ENCODE measurements at places on chromosomes 7 and 10. TPM values are rescaled to one million over a fixed set of nuclear protein-coding genes. Genes with fewer than 3 reads are reported as not detected.

DNA sequence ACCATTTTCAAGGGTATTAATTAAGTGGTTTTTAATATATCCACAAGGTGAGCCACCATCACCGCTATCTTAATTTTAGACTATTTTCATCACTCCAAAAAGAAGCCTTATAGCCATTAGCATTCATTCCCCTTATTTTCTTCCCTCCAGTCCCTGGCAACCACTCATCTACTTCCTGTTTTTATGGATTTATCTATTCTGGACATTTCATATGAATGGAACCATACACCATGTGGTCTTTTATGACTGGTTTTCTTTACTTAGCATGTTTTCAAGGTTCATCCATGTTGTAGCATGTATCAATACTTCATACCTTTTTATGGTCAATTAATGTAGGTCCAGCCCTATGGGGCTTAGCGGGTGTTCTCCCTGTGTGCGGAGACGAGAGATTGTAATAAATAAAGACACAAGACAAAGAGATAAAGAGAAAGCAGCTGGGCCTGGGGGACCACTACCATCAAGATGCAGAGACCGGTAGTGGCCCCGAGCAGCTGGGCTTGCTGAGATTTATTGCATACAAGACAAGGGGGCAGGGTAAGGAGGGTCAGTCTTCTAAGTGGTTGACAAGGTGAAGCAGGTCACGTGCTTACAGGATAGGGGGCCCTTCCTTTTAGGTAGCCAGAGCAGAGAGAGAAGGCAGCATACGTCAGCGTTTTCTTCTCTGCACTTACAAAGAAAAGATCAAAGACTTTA is 14.6 kb downstream of the WBP1L start:
- DNase-seq = no peak

DNA sequence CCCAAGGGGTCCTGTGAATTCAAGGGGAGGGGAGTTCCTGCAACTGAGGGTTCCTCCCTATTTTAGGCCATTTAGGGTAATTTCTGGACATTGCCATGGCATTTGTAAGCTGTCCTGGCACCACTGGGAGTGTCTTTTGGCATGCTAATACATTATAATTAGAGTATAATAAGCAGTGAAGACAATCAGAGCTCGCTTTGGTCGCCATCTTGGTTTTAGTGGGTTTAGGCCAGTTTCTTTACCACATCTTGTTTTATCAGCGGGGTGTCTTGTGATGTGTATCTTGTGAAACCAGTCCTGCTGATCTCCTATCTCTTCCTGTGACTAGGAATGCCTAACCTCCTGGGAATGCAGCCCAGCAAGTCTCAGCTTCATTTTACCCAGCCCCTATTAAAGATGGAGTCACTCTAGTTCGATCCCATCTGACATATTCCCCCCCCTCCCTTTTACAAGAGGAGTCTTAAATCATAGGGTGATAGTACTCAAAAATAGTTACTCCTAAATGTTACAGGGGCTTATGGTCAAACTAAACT is 43.2 kb downstream of the SVOPL start:
- no peak for DNase-seq

The BAMBI gene
- total RNA-seq = 38.3 TPM

- no peak for DNase-seq
These were observed 312.0 kb upstream of the FZD1 start for GRCh38 chr7:90951986-90952954.

DNA sequence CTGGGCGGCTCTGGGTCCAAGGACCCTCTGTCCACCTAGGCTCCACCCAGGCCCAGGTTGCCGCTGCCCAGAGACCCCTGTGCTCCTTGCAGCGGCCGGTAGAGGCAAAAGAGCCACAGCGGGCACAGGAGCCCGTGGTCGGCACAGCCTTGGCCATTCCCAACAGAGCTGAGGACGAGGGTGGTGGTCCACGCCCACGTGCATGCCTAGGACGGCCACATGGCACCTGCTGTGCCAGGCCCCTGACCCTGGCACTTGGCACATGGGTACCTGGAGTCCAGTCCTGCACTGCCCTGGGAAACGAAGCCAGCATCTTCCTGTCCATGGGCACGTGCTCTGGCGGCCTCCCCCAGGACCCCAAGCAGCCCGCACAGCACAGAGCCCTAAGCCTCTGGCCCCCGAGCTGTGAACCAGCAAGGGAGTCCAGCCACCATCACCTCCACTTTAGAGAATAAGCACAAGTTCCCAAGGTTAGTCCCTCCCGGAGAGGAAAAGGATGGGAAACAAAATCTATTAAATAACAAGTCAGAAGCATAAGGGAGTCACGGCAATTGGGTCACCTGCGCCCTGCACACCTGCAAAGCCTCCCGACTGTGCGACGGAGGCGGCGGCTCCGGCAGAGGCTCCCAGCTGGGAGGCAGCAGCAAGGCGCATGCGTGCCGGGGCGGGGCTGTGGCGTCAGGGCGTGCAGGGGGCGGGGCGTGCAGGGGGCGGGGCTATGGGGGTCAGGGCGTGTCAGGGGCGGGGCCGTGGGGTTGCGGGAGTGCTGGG is 59.1 kb downstream of the STK32C start:
- peak; percentile 39 for DNase-seq

The SPDYE3 gene
- not detected for total RNA-seq

GRCh38 chr10:132688580-132689420 is 97.1 kb downstream of the NKX6-2 start:
- no peak for DNase-seq

The SEC31B gene
- 1.2 TPM for total RNA-seq

The POLL gene
- total RNA-seq = 20.3 TPM

DNA sequence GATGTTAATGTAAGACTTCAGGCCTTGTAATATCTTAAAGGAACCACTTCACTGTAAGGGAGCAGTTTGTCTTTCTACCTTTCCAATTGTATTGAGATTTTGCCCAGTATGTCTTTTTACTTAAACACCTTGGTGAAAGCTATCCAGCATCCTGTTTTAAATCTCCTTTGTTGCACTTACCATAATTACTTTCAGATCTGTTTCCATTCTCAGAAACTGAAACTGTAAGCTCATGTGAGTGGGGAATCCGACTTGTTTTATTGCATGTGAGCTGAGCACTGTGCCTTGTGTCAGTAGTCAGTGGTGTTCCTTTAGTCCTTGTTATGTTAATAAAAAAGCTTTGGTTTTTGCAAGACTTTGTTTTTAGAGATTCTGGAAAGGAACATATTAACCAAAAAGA is 42.2 kb downstream of the BMPR1A start:
- DNase-seq = no peak

DNA sequence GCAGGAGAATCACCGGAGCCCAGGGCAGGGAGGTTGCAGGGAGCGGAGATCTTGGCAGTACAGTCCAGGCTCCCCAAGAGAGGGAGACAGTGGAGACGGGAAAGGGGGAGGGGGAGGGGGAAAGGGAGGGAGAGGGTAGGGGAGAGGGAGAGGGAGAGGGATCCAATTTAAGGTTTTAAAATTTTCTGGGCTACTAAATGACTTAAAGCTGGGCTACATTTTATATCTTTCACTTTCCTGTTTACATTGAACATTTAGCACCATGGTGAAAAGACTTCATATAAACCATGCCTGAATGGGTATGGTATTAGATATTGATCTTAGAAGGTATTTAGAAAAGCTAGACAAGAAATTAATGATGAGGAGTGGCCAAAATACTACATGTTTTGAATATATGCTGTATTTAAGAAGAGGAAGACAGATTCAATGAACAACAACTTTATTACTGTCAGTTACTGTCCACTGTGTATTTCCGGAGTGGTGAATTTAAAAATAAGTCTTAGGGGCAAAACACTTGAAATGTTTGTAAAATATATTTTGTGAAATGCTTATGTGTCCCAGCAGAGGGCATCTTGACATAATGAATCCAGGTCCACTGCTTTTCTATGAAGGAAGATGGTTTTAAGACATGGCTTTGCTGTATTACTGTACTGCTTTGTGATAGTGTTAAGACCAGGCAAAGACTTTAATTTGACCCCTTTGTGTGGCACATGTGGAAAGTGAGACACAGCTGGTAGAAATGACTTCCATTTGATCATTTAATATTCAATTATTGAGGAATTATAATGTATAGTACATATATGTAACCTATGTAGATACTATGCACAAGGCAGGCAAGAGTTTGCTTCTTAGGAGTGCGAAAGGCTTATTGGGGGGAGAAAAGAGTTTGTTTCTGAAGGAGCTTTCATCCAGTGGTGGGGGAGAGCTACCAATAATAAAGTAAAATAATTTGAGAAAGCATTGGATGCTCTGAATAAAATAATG is 52.8 kb downstream of the NRF1 start:
- DNase-seq = no peak

- DNase-seq = no peak
These were observed 146.8 kb downstream of the OTUD1 start for GRCh38 chr10:23585666-23586065.

DNA sequence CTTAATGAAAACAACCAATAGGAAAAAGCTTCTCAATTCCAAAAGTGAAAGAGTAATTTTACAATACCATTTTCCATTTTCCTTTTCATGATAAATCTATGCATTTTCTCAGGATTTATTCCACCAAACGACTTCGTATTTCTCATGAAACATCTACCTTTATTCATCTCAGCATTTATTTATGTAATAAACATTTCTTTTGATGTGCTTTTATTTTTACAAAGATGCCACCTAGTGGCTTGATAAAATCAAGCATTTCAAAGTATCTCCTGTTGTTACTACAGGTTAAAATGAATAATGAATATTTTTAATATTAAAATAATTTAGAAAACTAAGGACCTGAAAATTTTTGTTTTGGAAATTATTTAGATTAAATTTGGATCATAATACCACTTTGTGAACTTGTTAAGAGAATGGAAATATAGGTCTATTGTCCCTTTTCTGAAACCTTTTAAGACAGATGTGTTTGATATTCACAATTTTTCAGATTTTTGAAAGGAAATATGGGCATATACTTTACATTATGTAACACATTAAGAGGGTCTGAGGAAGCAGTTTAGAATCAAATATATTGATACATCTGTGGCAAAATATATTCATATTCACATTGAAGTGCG is 2.7 kb upstream of the IQUB start:
- no peak for DNase-seq

The CDH23 gene
- total RNA-seq = 0.07 TPM

DNA sequence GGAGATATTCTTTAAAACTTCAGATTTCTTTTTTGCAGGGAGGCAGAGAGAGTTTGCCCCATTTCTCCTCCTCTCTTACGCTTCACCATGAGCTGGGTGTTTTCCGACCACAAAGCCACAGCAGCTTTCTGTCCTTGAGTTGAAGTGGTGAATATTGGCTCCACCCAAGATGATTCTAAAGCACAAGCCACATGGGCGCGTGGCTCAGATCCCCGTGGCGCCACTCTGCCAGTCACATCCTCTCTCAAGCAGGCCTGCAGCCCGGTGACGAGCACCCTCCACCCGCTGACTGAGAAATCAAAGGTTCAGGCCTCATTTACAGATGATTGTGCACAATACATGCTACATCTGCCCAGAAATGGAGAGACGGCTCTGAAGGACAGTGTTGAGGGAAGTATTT is 27.6 kb upstream of the RNF32 start:
- DNase-seq = no peak

- no peak for DNase-seq
These were observed 847 bp downstream of the GARS1 start for GRCh38 chr7:30595436-30596013.

The NKX2-3 gene
- total RNA-seq = not detected

- no peak for DNase-seq
These were observed 109.4 kb upstream of the PDE1C start for GRCh38 chr7:32179567-32179966.

DNA sequence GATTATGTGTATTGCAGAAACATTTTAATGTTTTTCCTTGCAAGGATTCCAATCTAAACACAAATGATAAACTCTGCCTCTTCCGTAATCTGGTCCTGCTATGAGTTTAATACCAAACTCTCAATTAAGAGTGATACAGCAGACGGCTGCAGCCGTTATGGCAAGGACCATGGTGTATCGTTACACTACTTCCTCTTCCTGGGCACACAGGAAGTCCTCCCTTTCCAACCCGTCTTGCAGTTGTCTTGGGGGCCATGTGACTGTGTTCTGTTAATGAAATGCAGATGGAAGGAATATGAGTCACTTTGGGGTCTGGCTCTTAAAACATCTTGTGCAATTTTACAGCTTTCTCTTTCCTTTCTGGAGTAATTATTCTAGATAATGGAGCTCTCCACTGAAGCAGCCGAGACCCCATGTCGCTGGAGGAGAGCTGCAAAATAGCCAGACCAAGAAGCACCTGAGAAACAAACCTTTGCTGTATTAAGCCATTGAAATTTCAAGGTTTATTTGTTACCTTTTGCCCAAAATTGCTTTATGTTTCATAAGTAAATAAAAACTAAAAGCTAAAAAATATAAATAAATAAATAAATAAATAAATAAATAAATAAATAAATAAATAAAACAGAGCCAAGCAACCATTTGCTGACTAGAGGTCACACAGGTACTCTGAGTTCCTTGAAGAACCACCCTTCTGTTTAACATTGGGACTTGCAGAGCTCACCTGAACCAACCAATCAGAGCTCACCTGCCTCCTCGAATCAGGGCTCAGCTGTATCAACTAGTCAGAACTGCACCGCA is 74.7 kb downstream of the FRMPD2 start:
- peak; percentile 32 for DNase-seq

DNA sequence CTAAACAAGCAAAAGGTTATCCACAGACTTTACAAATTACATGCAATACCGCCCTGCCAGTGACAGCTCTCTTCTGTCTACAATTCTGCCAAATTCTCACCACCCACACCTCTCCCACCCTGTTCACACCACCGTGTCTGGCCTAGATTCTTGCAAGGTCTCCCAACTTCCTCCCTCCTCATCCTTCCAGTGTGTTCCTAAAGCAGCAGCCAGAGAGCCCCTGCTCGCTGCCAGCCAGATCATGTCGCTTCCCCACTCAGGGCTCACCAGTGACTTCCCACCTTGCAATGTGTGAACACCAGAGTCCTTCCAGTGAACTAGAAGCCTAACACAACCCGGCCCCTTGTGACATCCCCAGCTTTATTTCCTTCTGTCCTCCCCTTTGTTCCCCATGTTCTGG is 121.6 kb downstream of the HECW1 start:
- no peak for DNase-seq

The CCDC172 gene
- total RNA-seq = not detected

- no peak for DNase-seq
These were observed 800.5 kb upstream of the KCND2 start for GRCh38 chr7:119472408-119473038.

The C10orf105 gene
- not detected for total RNA-seq

- DNase-seq = no peak
These were observed 4.6 kb downstream of the GRID2IP start for GRCh38 chr7:6546498-6547251.

DNA sequence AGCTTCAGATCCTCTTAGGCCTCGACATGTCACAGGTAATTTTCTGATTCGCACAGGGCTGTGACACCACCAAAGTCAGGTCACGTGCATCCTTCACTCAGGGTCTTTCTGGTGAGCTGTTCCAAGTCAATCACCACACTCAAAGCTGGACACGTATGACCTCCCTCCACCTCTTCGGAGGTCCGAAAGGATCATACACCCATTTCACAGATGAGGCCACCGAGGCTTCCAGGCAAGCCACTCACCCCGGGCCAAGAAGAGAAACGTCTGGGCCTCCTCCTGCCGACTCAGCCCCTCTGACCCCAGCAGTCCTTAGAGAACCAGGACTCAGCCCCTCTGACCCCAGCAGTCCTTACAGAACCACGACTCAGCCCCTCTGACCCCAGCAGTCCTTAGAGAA is 74.6 kb downstream of the FOXL3 start:
- no peak for DNase-seq
